ENCODE measurements at places on chromosomes 12 and 14. TPM values are rescaled to one million over a fixed set of nuclear protein-coding genes. Genes with fewer than 3 reads are reported as not detected.

CCDC38 gene
- 0.09 TPM for total RNA-seq

DTX1 gene
- 0.36 TPM for total RNA-seq

TAS2R42 gene
- total RNA-seq, result not detected

GLIPR1L1 gene
- not detected for total RNA-seq

MMP17 gene
- total RNA-seq, result 11.3 TPM

SRRM4 gene
- total RNA-seq, result not detected

CD63 gene
- total RNA-seq, result 681 TPM

RNFT2 gene
- 2.5 TPM for total RNA-seq

MANSC4 gene
- total RNA-seq, result not detected

STYK1 gene
- 0.17 TPM for total RNA-seq

OSBPL8 gene
- 11.5 TPM for total RNA-seq

MARCHF9 gene
- total RNA-seq, result 8.0 TPM

HOXC6 gene
- 4.9 TPM for total RNA-seq

ACVRL1 gene
- 0.18 TPM for total RNA-seq

RGS6 gene
- total RNA-seq, result not detected

SOAT2 gene
- total RNA-seq, result 0.30 TPM
